ENCODE measurements at places on chromosomes 12 and 14.

DNA sequence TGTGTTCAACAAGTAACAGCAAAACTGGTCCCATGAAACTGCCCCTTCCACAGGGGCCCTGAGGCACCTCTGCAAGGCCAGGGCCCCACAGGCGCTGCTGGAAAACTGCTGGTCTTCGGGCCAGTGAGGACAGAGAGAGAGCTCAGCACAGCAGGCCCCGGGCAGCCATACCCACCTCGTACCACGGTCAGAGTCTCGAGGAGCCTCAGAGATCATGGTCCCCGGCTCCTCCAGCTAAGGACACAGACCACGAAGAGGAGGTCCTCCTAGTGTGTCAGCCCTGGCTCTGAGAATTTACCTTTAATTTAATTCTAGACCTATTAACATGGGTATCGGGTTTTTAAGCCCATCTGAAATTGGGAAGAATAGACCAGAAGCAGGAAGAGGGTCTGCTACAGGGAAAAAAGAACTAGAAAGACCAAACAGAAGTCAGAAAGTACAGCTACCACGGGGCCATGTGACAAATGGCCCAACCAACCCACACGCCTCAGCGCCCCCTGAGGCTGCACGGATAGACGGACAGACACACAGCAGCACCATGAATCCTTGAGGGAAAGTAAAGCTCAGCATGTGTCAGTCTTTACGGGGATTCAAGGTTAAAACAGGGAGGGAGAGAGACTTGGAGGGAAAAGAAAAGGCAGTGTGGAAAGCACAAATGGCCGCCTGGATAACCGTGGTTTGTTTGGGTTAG lies 22.9 kb downstream of the ANKRD9 start:
- DNase-seq = no peak

GRCh38 chr14:76956316-76957090 lies 72.0 kb downstream of the IRF2BPL start:
- peak; percentile 98 for DNase-seq

- no peak for DNase-seq
Observed at GRCh38 chr12:56682323-56682722, 5.8 kb downstream of the PTGES3 start.

- DNase-seq = no peak
Observed at GRCh38 chr12:29709054-29709453, 74.7 kb downstream of the TMTC1 start.

DNA sequence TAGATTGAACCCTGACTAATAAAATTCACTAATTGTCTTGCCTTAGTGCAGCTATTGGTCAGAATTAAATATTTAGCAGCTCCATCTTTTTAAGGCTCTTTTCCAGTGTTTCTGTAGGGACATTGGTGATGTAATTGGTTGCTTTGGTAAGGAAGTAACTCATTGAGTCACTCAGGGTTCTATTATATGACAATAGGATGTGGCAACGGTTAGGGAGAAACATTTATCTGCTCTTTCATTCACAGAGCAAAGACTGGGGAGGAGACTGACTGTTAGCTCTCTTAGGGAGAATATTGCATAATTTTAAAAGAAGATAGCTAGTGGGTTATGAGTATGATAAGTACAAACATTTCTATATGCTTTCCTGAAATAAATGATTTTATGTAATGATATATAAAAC lies 616.5 kb downstream of the TRHDE start:
- DNase-seq = no peak

- DNase-seq = no peak
Observed at GRCh38 chr12:132812631-132813305, 15.9 kb downstream of the GOLGA3 start.

GRCh38 chr14:46574221-46574977 lies 77.2 kb downstream of the RPL10L start:
- no peak for DNase-seq

DNA sequence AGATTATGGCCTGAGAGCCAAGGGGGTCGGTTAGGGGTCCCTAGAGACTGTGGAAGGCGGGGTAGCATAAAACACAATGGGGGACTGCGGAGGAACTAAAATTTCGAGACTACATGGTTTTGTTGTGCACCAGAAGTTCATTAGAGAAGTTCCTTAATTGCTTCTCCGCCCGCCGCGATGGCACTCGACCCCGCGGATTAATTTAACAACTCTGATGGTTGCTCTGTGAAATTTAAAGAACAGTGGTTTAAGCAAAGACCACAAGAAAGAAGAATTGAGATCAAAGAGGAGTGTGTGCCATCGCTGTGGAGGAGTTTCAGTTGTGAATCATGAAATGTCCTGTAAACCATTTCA lies 1.4 kb upstream of the CCDC88C start:
- DNase-seq = no peak

DNA sequence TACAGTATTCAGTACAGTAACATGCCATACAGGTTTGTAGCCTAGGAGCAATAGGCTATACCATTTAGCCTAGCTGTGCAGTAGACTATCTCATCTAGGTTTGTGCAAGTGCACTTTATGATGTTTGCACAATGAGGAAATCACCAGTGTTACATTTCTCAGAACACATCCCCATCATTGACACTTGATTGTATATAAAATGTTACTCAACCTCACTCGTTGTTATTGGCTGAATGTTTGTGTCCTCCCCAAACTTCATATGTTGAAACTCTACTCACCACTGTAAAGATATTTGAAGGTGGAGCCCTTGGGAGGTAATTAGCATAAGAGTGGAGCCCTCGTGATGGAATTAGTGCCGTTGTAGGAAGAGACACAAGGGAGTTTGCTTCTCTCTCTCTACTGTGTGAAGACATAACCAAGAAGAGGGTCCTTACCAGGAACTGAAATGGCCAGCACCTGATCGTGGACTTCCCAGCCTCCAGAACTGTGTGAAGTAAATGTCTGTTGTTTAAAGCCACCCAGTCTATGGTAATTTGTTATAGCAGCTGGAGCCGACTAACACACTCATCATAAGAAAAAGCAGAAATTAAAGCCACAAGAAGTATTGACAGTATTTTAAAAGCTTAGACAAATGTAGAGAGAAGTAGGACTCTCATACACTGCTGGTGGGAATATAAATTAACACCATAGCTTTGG lies 3.2 kb upstream of the MED13L start:
- no peak for DNase-seq

- DNase-seq = peak; percentile 20
Observed at GRCh38 chr12:51183816-51184215, 10.9 kb upstream of the TFCP2 start.

DNA sequence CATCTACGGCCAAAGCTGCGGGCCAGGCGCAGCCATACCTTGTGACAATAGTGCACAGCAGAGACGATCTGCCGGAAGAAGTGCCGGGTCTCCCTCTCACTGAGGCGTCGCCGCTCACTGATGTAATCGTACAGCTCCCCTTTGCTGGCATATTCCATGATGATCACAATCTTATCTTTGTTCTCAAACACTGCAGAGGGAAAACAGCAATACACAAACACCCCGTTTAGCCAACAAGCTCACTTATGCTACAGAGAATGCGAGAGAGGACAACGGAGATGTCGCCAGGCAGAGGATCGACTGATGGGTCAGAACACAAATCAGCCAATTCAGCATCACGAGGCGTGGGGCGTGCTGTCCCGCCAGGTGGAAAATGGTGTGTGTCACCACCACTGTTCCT lies 52.1 kb downstream of the NUAK1 start:
- DNase-seq = no peak

GRCh38 chr12:61920230-61920629 lies 340.0 kb upstream of the USP15 start:
- no peak for DNase-seq

GRCh38 chr14:93960108-93960475 lies 16.3 kb downstream of the ASB2 start:
- no peak for DNase-seq

DNA sequence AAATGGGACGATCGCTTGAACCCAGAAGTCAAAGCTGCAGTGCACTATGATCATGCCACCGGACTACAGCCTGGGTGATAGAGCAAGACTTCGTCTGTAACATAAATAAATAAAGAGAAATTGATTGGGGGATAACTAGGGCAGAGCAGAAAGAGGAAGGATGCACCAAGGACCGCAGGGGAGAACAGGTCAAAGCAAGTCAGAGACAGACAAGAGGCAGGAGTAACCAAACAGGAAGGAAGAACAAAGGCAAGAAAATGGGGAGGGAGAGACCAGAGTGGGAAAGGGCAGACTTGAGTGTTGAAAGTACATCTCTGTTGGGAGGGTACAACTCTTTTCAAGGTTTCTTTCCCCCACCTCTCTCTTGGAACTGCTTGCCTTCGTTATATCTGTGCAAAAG lies 50.8 kb upstream of the ELK3 start:
- peak; percentile 26 for DNase-seq

DNA sequence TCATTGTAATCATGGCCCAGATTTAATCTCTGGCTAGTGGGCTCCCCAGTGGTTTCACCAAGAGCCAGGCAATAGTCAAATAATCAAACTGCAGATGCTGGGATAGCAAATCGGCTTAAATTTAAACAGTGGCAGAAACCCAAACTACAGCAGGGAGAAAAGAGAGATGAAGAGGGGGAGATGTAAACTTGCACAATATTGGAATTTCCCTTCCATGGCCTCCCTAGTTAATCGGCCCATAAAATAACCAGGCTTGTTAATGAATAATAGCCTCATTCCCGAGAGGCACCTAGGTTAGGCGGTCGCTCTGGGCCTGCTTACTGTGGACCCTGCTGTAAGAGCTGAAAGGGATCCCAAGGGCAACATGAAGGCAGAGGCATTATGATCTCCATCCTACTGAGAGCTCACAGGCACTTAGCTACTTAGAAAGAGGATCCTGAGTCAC lies 116.2 kb downstream of the NUAK1 start:
- no peak for DNase-seq

DNA sequence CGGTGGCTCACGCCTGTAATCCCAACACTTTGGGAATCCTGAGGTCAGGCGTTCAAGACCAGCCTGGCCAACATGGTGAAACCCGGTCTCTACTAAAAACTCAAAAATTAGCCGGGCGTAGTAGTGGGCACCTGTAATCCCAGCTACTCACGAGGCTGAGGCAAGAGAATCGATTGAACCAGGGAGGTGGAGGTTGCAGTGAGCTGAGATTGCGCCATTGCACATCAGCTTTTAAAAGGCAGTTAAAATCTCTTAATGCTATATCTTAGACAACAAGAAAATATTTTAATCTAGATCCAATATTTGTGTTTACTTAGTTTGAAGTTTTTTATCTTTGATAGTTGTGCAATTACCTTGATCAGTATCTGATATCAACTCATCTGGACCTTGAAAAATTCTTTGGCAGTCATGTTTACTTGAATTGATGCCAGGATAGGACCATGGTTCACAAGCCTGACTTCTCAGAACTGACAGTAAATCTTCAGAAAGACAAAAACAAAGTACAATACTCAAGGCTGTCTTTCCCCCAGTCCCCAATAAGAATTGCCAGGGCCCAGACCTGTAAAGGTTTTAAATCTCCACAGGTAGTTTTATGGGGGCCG lies 135.0 kb upstream of the AEBP2 start:
- no peak for DNase-seq

DNA sequence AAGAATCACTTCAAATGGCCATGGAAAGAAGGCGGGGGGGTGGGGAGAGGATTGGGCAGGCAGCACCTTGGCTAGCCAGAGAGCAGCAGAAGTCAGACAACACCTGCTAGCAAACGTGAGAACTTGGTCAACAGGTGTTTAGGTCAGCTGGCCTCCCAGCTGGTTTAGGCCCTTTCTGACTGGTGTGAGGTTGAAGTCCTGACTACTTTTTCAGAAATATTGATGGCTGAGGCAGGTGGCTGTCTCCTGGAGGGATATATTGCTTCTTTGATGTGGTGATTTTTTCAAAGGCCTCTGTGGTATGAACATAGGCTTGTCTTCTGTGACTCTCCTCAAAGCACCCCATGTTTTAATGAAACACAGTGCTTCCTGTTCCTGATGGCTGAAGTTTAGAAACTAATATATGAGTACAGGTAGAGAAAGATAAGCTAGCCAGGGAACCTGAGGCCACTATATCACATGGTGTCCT lies 238.2 kb upstream of the SSTR1 start:
- DNase-seq = no peak

DNA sequence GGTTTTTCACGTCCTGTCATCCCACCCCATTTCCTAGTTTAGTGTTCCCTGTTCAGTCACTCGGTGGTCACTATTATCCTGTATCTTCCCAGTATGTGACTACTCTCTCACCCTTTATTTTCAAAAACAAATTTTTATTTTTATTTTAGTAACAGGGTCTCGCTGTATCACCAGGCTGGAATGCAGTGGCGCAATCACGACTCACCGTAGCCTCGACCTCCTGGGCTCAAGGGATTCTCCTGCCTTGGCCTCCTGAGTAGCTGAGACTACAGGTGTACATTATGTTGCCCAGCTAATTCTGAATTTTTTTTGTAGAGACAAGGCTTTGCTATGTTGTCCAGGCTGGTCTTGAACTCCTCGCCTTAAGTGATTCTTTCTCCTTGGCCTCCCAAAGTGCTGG lies 20.1 kb upstream of the PRICKLE1 start:
- no peak for DNase-seq

DNA sequence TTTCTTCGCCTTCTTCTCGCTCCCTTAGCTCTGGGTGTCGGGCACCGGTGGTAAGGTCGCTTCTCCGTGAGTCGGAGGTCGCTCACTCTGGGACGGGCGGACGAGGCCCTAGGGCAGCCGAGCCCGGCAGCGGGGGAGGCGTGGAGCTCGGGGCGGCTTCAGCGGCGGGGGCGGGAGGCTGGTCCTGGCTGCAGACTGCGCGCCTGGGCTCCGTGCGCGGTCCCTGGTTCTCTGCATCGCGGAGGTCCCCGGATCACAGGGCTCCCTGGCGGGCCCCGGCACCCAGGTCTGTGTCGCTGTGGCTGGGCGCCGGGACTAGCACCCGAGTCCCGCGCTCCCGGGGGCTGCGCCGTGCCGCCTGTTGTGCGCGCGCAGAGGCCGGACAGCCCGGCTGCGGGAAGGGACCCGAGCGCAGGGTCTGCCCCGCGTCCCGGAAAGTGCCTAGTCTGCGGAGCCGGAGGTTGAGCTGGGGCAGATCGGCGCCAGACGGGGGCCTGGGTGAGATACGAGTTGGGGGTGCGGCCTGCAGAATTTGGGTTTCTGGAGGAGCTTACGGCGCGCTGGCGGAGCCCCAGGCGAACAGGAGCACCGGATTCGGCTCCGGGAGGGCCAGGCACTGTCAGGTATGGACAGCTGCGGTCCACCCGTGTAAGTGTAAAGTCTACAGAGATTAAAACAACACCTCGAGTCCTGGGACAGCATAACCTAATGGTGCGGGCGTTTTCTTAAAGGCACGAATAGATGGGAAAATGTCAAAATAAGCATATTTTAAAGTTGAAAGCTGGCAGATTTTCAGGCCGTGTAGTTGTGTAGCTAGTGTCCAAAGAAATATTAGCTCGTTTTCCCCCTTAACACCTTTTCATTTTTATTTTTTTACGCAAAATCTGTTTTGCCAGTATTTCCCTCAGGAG lies 713 bp downstream of the FRMD6 start:
- peak; percentile 71 for DNase-seq
